ENCODE measurements at places on chromosomes 2 and 18.

DNA sequence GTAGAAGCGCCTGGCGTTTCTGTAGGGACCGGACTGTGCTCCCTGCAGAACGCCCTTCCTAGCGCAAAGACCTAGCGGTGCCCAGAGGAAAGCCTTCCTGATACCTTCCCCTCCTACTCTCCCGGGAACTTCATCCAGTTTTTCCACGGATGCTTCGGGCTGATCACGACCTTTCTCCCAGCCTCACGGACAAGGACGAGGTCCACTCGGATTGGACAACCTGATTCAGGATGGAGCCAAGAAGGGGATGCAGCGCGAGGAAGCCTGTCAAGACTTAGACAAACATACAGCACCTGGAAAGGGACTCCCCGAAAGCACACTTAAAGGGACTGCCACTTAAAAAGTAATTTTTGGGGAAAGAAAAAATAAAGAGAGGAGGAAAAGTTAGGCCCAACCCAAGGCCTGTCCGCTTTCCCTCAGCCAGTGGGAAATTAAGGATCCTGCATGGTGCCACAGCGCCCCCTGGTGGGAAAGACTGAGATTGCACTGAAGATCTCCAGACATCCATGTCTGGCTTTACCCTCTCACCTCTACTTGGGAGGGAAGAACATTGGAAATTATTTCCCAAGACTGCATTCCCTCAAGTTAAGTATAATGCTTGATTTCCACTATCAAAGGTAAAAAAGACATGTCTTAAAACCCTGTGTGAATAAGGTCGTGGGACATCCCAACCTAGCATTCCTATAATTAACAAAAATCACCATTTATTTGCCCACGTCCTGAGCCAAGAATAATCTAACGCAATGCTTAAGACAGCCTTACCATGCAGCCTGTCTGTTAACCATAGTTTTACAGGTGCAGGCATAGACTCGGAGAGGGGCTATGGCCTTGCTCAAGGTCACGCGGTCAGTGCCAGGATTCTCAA, 13.4 kb upstream of the COPS8 start:
- no peak for DNase-seq

- DNase-seq: no peak
Measured at GRCh38 chr2:20073460-20073859, 22.0 kb upstream of the LAPTM4A start.

- no peak for DNase-seq
Measured at GRCh38 chr2:57701391-57701791, 345.2 kb upstream of the VRK2 start.

DNA sequence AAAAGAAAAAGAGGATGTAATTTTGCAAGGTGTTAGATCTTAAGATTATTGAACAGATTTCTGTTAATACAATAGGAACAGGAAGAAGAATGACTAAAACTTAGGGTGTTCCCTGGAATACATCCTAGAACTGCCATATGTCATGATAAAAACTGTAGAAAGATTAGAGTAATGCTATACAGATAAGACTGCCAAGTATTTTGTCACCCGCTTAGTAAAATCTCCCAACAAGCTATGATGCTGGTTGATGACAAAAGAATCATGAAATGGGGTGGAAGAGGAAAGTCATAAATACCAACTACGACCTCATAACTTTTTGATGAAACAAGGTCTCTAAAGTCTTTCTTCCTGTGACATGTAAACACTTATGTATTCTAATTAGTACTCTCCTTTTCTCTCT, 163.6 kb upstream of the COL3A1 start:
- no peak for DNase-seq

DNA sequence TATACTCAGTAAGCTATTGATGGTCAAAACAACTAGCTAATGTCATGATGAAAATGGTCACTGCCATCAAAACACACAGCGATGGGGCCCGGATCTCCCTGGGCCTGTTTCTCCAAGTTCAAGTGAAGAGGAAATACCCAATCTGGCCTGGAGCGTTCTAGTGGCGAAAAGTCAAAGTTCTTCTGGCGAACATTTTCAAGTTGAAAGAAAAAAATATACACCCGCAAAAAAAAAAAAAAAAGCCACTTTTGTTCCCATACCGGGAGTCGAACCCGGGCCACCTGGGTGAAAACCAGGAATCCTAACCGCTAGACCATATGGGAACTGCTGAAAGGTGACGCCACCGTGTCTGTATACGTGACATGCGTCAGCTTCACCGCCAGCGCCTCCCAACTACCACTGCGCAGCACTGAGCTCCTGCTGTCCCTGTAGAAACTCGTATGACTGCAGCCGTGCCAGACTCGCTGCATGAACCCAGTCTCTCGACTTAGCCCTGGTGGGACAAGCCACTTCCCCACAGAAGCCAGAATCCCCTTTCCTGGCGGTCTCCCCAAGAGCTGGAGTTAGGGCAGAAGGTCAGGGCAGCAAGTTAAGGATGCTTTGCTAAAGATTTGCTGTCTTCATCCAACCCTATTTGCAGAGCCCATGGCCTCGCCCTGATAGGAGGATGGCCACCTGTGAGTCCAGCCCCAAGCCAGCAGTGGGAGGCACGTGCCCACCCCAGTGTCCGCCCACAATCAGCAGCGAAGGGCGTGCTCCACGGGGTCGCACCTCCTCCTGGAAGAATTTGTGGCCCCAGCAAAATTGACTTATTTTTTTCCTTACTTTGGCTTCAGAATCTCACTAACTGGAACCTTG, 5.6 kb upstream of the IMP4 start:
- DNase-seq: no peak

DNA sequence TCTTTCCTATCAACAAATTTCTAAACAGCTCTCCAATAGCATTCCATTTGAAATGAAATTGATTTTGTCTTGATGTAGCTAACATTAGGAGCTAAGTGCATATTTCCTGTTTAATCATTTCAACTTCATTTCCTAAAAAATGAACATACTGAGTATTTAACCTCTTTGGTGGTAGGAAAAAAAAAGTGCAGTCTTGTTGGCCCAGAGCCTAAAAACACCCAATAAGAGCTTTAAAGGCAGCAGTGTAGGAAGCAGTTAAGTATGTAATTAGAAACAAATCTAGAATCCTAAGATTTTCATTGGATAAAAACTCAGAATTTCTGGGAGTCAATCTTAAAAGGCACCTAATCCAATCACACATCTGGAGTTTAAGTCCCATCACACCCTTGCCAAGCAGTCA, 71.0 kb upstream of the RBMS1 start:
- no peak for DNase-seq

- DNase-seq: no peak
Measured at GRCh38 chr18:68778280-68778886, 19.5 kb upstream of the CCDC102B start.

GRCh38 chr18:63427558-63427957, 5.3 kb upstream of the VPS4B start:
- no peak for DNase-seq

GRCh38 chr2:45928946-45929345, 277.5 kb downstream of the PRKCE start:
- no peak for DNase-seq

DNA sequence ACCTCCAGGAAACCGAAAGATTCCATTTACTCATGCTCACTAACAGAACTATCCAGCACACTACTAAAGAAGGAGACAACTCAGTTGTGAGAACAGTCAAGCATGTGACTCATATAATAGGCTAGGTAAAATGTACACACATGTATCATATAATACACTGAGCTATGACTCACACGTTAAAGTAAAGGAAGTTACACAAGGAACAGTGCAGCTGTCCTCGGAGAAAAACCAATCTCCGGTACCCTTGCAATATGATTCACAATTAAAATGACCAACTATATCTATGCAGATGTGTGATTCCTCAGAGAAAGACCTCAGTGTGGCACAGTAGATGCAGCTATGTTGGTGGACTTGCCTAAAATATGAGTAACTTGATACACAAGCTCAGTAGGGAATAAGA, 76.5 kb downstream of the STRN start:
- peak; percentile 88 for DNase-seq

- DNase-seq: peak; percentile 14
Measured at GRCh38 chr18:6022845-6023244, 127.5 kb upstream of the TMEM200C start.

DNA sequence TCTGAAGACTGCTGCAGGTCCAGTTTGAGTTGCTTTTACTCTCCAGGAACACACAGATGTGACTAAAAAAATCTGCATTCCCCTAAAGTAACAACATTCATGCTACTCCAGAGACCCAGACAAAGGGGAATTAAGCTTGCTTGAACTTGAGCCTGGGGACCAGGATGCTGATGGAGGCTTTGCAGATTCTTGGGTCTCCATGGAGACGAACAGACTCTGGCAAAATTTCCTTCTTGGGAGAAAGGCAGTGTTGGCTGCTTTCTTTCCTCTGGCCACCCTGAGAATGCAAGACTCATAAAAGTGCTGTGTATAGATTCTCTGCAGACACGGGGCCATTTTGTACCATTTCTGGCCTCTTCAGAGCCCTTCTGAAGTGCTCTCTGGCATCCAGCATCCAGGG, 112.0 kb downstream of the ACTR3 start:
- no peak for DNase-seq

- DNase-seq: no peak
Measured at GRCh38 chr2:94984964-94985575, 40.4 kb upstream of the MAL start.

DNA sequence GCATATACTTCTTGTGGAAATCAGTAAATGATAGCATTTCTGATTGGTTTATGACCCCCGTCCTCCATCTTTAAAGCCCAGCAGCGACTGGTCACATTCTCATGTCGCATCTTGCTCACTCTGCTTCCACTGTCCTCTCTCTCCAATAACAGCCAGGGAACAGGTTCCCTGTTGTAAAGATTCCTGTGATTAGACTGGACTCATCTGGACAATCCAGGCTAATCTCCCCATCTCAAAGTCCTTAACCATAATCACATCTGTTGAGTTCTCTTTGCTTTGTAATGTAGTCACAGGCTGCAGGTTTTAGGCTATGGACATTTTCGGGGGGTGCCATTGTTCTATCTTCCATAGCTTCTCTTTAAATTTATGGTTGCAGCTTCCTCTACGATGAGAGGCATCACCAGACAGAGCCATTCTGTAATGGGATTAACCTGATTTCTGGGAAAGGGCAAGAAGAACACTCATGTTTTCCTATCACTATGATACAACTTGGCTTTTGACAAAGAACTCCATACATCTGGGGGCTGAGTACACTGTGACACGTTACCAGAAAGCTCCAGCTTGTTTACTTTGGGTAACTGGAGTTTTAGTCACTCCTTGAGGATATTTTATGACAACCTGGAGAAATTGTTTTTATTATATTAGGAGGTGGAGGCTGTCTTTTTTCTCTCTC, 159.0 kb downstream of the NYAP2 start:
- DNase-seq: no peak

DNA sequence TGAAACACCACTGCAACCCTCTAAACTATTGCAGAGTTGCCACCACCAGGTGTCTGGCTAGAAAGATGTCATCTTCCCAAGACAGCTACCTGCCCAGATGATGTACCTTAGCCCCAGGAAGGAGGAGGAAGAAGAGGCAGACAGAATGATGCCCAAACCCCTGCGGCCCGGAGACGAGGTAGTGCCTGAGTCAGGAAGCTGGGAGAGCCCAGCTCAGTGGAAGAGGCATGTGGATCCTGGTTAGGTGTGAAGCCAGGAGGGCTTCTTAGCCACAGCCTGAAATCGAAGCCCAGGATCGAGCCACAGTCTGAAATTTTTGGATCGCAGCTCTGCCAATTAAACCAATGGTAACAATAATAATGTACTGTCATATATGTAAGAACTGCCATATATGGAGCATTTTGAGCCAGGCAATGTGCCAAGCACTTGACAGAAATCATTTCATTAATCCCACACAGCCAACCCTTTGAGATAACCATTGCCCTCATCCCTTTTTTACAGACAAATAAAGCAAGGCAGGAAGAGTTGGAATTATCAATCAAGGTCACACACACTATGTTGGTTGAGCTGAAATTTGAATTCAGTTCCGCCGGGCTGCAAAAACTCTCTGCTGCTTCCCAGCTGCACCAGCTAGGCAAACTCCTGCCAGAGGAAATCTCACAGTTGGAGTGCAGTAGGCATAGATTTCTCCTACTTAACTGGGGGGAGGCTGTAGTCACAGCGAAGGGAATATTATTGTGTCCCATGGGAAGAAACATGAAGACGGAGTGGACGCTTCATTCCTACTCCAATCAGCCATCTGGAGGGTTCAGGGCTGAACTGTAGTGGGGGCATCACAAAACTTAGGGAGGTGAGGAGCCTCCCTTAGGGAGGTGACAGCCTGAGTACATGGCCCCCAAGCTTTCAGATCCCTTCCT, 19.4 kb upstream of the CYP1B1 start:
- DNase-seq: no peak

GRCh38 chr2:201208563-201209252, 25.8 kb downstream of the CASP10 start:
- DNase-seq: no peak

- no peak for DNase-seq
Measured at GRCh38 chr2:166984797-166985196, 96.5 kb downstream of the XIRP2 start.

- DNase-seq: no peak
Measured at GRCh38 chr18:50006470-50007046, 188.4 kb downstream of the MYO5B start.

DNA sequence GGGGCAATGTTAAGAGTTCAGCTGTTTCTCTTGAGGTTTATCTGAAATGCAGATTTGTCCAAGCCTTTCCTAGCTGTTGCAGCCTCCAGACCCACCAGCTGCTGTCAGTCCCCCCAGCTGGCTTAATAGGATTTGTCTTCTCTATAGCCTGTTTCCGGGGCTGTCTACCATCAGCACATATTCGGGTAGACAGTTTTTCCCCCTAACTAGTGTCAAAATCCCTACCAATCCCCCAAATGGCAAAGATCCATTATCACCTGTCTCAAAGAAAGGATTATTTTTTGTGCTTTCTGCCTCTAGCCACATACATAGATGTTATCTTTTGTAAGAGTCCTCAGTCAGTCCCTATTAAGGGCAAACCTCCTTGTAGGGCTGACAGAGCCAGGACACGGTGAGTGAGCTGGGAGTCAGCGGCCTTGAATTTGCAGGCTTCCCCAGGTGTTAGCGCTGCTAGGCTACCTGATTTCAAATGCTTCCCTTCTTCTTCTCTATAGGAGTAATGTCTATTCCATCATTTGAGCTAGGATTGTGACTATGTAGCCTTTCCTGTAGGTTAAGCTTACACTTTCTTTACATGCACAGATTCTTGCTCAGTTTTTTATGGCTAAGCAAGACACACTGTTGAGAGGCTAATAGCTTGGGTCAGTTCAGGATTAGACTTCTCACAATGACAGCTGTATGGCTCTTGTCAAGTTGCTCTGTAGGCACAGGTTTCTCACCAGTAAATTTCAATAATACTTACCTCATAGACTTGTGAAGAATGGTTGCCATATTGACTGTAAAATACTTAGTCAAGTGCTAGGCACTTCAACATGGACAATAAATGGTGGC, 171.1 kb upstream of the UNC80 start:
- DNase-seq: no peak

DNA sequence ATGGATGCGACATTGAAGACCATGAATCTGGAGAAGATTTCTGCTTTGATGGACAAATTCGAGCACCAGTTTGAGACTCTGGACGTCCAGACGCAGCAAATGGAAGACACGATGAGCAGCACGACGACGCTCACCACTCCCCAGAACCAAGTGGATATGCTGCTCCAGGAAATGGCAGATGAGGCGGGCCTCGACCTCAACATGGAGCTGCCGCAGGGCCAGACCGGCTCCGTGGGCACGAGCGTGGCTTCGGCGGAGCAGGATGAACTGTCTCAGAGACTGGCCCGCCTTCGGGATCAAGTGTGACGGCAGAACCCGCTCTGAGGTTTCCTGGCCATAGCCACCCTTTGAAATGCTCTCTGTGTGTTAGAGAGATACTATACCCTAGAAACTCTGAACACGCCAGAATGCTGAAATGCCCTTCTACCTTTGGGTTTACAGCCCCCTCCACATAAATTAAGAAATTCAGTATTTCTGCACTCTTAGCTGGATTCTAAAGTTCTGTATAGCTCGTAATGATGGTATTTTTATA, 659 bp downstream of the CHMP1B start:
- no peak for DNase-seq
